ENCODE measurements at places on chromosomes 11 and 22.

DNA sequence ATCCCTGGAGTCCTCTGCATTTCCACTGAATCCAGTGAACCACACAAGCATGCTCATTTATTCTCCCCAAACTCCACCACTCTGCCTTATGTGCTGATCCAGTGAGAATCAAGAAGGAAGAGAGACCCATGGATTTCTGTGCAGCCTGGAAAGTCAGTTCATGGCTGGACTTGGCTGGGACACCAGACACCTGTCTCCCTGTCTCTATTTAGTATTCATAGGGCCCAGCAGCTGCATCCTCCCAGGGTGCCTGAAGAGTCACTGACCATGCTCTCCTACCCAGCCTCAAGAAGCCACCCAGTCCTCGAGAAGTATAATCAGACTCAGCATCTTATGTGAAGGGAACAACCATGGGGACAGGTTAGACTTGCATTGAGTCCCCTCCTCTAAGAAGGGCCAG lies 83.2 kb downstream of the ZNF280B start:
- DNase-seq: no peak

- DNase-seq: no peak
Observed at GRCh38 chr11:1518301-1518700, 31.7 kb upstream of the MOB2 start.

- DNase-seq: no peak
Observed at GRCh38 chr11:45796461-45796861, 8.5 kb upstream of the SLC35C1 start.

DNA sequence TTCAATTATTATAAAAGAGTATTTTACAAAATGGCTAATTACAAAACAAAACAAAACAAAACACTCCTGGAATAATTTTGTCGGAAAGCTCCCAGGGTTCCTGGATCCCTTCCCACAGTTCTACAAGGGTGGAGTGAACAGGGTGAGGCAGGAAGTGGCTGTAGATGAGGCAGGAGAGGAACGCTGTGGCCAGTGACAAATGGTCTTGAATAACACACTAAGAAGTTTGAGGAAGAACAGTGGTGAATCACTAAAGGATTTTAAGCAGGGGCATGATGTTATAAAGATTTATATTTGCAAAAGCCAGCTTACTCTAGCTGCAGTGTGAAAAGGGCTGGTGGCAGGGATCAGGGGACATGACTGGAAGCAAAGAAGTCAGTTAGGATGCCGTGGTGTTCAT lies 33.8 kb upstream of the APOA1 start:
- DNase-seq: no peak

DNA sequence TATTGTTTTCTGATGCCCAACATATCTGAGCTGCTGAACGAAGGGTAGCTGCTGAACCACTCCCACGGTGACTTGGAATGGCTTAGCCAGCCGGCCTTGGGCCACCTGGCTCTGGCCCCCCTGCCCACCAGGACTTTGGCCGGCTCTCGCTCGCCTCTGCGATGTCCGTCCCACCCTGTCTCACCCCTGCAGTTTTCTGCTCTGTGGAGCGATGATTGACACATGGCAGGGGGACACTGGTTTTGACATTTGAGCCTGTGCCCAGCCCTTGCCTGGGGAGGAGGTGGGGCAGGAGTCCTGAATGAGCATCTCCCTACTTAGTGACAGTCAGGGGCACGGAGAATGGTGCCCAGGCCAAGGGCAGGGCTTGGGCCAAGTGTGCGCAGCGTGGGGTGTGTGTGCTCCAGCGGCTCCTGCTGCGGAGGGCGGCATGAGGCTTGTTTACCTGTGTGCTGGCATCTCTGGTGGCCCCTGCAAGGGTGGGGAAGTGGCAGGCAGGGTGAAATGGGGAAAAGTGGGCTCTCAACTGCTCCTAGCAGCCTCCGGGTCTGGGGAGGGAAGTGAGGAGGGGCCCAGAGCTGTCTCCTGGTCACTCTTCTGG lies 15.7 kb upstream of the CDKN1C start:
- no peak for DNase-seq

DNA sequence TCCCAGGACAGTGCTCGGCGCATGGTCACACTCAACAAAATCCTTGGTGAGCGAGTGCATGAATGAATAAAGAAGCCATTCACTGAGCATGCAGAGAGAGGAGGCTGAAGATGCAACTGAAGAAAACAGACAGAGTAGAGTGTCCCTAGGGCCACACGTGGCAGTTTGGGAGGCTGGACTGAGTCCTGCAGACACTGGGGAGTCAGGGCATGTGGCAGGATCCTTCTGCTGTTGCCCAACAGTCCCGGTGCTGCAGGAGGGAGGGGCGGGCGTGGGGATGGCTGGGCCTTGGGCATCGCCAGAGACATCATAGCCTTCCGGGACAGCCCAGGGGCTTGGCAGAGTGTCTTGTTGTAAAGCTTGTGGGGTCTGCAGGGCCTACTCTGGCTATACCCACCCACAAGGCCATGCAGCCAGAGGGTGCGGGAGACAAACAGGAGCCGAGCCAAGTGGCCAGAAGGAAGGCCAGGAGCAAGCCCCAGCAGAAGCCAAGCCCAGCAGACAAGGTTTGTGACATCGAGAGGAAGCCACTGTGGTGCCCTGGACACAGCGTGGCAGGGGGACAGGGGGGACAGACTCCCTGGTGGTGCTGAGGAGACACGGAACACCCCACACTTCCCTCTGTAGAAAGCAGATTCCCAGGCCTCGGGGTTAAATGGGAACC lies 26.7 kb upstream of the FBLN1 start:
- no peak for DNase-seq

DNA sequence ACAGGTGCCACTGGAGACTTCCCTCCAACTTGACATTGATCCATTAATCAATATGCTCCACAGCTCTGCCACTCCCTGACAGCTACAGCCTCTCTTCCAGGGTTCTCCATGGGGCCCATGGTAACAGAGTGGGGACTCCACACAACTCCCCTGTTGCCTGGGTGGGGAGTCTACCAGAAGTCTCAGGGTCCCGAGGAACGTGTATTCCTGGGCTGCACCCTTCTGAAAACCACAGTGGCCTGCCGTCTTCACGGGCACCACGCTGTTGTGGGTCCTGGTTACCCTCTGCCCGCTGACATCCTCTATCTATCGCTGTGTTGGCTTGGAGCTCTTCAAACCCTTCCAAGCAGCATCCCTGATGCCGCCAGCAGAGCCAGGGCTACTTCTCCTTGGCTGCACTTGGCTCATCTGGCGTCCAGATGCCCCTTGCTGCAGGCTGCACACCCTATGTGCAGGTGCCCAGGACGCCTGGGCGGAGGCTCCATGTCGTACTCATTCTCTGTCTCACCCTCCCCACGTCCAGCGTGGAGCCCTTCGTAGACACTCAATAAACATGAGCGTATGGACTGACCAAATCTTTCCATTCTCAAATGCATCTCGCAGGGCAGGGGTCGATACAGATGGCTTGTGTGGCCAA lies 1341.8 kb downstream of the TBC1D22A start:
- DNase-seq: no peak

DNA sequence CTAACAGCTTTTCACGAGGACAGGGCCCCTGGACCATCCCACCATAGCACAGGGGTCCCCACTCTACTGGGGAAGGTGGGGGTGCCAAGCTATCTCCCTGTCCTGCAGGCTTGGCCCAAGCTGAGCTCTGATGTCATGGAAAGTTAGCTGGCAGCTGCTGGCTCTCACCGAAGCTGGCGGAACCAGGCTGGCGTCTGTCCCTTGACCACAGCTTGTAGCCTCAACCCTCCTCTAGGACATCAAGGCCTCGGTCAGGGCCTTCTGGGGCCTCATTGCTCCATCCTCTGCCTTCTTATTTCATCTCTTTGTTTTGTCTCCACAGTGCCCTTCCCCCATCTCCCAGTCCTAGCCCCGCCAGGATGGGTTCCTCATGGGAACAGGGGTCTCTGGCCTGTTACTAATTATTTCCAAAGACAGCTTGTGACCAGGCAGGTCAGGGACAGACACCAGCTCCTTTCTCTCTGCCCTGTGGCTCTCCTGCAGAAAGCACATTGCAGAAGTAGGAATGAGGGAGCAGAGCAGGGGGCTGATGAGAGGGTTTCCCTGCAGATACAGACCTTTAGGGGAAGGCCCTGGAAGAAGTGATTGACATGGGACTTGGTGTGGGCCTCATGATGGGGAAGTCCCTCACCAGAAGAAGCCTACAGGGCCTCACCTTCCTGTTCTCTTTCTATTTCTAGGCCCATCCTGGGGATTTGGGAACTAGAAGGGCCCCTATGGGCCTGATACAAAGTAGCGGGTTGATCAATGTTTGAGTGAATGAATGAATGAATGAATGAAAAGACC lies 97.5 kb upstream of the ALX4 start:
- DNase-seq: no peak

GRCh38 chr11:14577835-14578529 lies 57.8 kb upstream of the PSMA1 start:
- no peak for DNase-seq

GRCh38 chr11:127126986-127127385 lies 126.4 kb upstream of the KIRREL3 start:
- no peak for DNase-seq

- DNase-seq: no peak
Observed at GRCh38 chr11:58142761-58143160, 17.4 kb upstream of the OR9I1 start.

DNA sequence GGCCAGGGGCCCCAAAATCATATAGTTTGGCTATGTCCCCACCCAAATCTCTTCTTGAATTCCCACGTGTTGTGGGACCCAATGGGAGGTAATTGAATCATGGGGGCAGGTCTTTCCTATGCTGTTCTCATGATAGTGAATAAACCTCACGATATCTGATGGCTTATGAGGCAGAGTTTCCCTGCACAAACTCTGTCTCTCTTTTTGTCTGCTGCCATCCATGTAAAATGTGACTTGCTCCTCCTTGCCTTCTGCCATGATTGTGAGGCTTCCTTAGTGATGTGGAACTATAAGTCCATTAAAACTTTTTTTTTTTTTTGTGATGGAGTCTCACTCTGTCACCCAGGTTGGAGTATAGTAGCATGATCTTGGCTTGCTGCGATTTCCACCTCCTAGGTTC lies 14.4 kb downstream of the DIXDC1 start:
- no peak for DNase-seq

DNA sequence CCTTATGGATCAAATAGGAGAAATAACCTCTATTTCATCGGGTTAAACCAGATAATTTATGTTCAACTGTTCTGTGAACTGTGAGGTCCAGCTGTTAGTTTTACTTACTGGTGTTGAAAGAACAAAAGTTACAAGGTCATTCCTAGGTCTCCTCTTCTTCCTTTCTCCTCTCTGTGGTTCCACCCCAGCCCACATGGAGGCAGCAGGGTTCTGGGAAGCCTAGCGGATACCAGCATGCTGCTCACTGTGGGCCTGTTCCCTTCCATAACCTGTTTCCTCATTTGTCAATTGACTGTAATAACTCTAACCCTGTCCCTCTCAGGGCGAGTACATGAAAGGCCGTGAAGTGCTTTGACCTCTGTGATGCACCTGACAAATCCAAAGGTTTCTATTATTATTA lies 27.8 kb downstream of the RELT start:
- DNase-seq: no peak

- DNase-seq: no peak
Observed at GRCh38 chr22:29892315-29893156, 9.6 kb downstream of the MTMR3 start.

Measured in activated CD8-positive, alpha-beta memory T cell treated with anti-CD3 and anti-CD28 coated beads for 24 hours (primary cell).